ENCODE measurements at places on chromosomes 5 and 9.

DNA sequence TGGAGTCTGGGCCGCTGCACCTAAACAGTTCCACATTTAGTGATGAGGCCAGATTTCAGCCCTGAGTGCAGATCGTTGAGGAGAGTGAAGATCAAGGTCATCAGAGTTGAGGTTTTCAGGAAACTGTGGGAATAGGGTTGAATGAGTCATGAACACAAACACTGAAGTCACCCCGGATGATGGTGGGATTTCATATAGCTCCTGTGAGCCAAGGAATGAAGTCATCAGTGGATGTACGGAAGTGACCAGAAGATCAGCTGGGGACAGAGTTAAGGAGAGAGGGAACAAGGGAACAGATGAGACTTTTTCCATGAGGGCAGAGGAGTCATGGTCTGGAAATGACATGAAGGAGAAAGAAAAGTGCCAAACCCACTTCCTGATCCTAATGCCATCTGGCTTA lies 36.5 kb downstream of the PALM2AKAP2 start:
- DNase-seq: no peak

GRCh38 chr9:134455934-134456755 lies 129.9 kb downstream of the RXRA start:
- no peak for DNase-seq

GRCh38 chr5:181265092-181265671 lies 4.2 kb upstream of the TRIM52 start:
- DNase-seq: no peak

DNA sequence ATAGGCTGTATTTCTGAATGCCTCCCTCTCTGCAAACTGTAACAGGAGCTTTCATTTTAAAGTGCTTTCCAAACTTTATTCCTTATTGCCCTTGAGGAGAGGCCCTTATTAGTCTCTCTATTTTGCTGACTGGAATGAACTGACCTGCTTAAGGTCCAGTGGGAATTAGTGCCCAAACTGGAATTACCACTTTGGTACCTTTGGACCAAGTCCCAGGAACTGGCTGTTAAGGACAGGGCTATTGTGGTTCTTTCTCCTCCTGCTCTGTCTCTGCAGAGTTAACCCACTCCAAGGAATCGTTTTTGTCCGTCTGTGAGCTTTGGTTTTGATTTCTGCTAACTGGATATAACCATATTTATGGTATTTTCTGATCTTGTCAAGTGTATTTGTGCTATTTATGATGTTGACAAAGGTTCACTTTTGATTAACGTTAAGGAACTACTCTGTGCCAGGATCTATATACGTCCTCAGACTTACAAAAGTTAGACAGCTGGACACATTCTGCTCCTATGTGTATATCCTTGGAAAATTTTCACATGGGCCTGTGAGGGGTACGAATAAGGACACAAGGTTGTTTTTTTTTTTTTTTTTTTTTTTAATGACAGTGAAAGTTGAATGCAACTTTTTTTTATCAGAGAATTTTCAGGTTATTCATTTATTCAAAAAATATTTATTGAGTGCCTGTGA lies 189.1 kb upstream of the ANKRD55 start:
- no peak for DNase-seq

DNA sequence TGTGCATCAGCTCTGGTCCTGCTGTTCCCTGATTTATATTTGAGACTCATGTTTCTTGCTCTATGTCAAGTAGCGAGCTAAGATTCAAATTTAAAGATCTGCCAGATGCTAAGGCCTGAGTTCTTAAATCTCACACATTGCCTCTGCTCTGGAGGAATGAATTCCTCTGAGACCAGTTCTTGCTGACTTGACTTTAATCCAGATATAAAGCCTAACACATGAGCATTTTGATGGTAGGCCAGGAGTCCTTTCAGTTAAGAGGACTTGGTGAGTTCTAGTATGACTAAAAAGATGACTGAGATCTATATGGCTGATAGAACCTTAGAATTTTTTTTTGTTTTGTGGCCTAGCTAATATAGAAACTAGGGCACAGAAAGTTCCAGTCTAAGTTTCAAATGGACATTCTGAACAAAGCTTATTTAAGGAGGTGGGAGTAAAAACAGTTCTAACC lies 1.3 kb upstream of the INIP start:
- DNase-seq: no peak

GRCh38 chr5:124180299-124180874 lies 566.1 kb downstream of the ZNF608 start:
- no peak for DNase-seq

DNA sequence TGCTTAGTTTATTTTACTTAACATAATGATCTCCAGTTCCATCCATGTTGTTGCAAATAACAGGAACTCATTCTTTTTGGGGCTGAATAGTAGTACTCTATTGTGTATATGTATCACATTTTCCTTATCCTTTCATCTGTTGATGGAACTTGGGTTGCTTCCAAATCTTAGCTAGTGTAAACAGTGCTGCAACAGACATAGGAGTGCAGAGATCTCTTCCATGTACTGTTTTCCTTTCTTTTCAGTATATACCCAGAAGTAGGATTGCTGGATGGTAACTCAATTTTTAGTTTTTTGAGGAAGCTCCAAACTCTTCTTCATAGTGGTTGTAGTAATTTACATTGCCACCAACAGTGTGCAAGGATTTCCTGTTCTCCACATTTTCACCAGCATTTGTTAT lies 138.8 kb upstream of the POC5 start:
- DNase-seq: no peak

GRCh38 chr5:129400395-129400983 lies 59.6 kb upstream of the ADAMTS19 start:
- no peak for DNase-seq

- DNase-seq: no peak
These were observed 119.3 kb downstream of the RPS23 start for GRCh38 chr5:82158755-82159413.

- DNase-seq: no peak
These were observed 113.7 kb downstream of the KLHL3 start for GRCh38 chr5:137621861-137622823.

GRCh38 chr9:123753016-123753415 lies 176.9 kb downstream of the DENND1A start:
- no peak for DNase-seq

GRCh38 chr5:107563959-107564544 lies 106.7 kb downstream of the EFNA5 start:
- no peak for DNase-seq

- no peak for DNase-seq
These were observed 107.1 kb downstream of the PHF2 start for GRCh38 chr9:93683331-93684134.

DNA sequence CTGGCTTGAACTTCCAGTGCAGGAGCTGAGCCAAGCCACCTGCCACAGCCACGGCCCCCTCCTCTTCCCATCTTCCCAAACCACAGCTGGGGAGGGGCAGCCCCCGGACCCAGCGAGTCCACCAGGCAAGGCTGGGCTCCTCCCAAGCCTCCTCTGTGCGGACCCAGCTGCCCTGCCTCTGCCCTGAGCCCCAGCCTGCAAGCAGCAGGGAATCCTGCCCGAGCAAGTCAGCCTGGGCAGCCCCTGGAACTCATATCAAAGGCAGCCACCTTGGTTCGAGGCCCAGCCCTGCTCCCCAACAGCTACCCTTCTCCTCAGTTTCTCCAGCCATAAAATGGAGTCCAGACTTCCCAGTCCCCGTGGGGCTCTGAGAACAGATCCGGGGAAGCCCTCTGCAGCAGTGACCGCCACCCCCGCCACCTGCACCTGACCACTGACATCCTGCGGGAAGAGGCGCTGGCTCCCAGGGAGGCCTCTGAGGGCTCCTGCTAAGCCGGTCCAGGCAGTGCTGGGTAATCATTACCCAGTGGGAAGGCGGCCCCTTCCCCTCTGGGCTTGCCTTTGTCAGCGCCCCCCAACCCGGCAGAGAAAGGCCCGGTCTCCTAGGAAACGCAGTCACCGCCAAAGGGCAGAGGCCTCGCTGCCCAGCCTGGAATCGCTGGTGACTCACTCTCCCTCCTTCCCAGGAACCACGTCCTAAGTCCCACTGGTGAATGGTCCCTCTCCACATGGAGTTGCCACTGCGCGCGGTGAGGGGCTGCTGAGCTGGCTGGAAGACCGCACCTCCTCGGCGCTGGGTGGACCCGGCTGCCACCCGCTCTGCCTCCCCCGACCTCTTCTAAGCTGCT lies 1.5 kb downstream of the VAV2 start:
- no peak for DNase-seq

- DNase-seq: no peak
These were observed 249.6 kb downstream of the SLIT3 start for GRCh38 chr5:169051351-169051750.

- no peak for DNase-seq
These were observed 174.5 kb downstream of the CFAP90 start for GRCh38 chr5:7676455-7676854.

DNA sequence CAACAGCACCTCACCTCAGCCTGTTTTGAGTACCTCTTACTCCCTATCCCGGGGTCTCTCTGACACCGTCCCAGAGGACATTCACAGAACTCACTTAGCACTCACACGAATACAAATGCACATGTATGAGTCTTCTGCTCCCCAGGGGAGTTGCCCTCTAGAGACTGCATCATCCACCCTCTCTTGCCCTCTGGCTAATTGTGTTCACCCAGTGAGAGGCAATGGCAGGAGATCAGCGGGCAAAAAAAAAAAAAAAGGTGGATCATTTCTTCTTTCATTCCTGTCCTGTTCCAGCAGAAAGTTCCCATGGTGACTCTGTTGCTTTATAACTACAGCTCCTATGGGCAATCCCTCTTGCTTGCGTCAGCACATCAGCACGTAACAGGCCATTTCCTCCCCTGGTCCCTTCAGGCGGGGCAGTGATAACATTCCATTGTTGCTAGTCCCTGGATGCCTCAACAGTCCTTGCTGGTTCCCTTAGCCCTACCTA lies 23.5 kb upstream of the SNX2 start:
- DNase-seq: no peak

GRCh38 chr5:5643481-5643880 lies 221.0 kb downstream of the ICE1 start:
- DNase-seq: no peak

- no peak for DNase-seq
These were observed 135.4 kb downstream of the ISL1 start for GRCh38 chr5:51518607-51519006.

DNA sequence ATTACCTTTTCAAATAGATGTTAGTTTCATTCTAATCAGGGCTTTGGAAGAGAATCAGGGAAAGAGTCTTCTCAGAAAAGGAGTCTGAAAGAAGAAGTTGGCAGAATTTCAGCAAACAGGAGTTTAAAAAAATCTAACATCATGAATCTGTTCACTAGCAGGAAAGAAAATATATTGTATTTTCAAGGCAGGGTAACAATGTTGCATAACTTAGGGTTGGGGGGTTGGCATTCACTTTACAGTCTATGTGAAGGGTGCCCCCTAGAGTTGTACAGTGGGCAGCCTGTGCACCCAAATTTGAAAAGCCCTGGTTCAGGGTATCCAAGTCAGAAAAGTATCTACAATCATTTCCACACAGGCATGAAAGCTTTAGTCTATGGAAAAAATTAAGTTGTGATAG lies 348.4 kb upstream of the SLC30A5 start:
- DNase-seq: no peak

DNA sequence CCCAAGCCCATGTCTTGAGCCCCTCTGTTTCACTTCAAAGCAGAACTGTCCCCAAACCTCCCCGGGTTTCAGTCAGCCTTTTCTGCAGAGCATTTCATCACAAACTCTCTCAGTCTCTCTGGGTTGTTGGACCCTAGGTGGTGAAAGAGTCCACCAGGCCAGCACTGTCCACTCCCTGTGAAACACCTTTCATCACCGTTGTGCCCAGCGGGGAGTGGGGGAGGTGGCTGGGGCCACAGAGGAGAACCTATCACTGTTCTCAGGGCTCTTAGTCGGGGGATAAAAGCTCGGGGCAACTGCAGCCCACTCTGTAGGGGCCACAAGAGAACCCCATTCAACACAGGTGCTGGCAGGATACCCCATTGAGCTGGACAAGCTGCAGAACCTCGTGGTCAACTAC lies 5.4 kb upstream of the RABL6 start:
- no peak for DNase-seq

- DNase-seq: no peak
These were observed 119.9 kb downstream of the ADAMTS2 start for GRCh38 chr5:179225387-179225786.

DNA sequence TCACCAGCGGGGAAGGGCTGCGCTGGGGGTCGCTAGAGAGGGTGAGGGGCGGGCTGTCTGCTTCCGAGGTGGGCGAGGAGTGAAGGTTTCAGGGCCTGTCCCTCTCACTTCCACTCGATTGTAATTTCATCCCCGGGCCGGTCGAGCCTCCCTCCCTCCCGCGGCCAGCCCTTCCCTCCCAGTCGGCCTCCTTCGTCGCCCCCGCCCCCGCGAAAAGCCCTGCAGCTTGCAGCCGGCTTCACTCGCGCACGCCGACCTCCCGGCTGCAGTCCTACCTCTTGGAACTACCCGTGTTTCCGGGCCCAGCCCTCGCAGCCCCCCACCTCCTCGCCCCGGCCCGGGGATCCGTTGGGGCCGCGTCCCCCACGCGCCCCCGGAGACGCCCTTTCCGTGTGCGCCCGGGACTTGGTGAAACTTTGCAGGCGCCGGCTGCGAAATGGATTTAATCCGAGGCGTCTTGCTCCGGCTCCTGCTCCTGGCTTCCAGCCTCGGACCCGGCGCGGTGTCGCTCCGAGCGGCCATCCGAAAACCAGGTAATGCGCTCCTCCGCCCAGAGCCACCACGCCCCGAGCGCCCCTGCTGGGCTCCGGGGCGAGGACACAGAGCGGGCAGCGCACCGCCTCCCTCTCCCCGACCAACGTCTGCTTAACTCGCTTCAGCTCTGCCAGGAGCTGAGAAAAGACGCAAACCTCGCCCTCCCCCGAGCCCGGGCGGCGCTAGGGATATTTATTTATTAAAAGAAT lies at the start of gene EGFLAM:
EGFLAM (plus strand) TSS at position 241 of the 743 bp plus-strand sequence; CDS start at position 437, 196 bp downstream.
- DNase-seq: no peak

GRCh38 chr5:174490728-174491127 lies 233.7 kb upstream of the MSX2 start:
- DNase-seq: no peak

DNA sequence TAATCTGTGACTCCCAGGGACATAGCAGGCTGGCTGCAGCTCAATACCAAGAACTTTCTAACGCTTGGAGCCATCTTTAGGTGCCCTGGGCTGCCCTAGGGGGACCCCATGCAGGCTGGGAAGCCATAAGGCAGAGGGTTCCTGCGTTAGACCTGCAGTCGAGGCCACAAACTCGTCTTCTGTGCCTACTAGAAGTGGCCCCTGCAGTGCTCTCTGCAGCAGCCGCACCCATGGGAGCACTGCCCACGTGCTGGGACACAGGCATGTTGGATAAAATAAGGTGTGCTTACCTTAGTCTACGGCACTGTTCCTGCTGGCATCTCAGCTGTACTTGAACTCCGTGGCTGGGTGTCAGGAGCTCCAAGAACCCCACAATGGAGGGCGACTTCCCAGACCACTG lies 9.4 kb downstream of the TOR1B start:
- no peak for DNase-seq
